ENCODE measurements at places on chromosomes 2 and 18.

- DNase-seq: no peak
Measured at GRCh38 chr2:24642351-24642750, 150.8 kb downstream of the PTRHD1 start.

DNA sequence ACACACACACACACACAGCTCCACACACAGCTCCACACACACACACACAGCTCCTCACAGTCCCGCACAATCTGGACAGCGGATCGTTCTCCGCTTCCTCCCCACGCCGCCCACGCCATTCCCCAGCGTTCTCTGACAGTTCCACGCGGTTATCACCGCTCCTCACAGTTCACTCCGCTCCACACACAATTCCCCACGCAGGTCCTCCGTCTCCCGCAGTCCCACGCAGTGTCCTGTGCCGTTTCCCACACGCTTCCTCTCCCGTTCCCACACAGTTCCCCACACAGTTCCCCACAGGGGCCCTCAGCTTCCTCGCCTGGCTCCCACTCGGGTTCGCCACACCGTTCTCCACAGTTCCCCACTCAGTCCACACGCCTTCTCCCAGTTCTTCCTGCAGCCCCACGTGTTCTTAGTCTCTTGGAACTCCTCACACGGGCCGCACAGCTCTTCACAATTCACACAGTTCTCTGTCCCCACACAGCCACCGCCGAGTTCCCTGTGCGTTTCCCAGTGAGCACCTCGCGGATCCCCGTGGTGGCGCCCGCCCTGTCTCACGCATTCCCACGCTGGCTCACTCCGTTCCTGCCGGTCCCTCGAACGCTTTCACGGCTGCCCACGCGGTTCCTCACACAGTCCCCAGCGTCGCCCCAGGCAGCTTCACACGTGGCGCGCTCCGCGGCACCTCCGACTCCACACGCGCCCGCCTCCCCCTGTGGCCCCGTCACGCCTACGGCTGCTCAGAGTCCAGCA lies 38.4 kb downstream of the KIF1A start:
- no peak for DNase-seq

DNA sequence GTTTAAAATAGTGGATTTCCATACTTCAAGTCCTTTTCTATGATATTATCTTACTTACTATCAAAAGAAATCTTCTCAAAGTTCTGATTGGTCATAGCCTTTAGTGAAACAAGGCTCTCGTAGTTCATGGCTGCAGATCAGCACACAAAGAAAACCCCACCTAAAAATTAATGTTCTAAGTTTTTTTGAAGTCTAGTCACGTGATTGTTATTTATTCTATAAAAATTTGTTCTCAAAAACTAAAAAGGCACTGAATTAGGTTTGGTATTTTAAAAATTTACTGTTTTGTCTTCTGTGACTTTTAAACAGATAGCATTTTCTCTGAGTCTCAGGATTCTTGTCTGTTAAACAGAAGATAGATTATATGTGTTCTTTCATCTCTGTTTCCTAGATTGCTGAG lies 122.4 kb downstream of the KCNH7 start:
- no peak for DNase-seq

- no peak for DNase-seq
Measured at GRCh38 chr2:112915300-112916144, 4.6 kb downstream of the IL37 start.

DNA sequence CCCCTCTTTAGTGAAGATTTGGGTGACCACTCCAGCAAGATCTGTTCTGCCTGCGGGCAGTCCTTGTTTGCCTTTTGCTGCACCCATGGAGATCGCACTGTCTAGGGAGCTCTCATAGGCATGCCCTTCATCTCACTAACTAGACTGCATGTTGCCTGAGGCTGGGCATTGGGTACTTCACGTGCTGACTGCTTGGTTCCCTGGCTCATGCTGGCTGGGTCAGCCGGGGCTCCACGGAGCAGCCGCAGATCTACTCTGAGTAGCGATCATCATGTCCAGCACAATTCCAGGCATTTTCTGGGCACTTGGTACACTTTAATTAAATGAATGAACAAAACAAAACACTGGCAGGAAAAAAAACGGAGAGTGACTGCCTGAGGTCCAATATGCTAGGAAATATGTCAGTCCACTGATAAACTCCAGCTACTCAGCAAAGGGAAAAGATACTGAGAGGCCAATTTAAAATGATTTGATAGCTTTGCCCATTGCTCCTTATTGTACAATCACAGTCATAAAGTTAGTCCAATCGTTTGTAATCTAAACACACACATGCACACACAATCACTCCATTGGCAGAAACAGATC lies 220.3 kb downstream of the C1D start:
- DNase-seq: no peak

DNA sequence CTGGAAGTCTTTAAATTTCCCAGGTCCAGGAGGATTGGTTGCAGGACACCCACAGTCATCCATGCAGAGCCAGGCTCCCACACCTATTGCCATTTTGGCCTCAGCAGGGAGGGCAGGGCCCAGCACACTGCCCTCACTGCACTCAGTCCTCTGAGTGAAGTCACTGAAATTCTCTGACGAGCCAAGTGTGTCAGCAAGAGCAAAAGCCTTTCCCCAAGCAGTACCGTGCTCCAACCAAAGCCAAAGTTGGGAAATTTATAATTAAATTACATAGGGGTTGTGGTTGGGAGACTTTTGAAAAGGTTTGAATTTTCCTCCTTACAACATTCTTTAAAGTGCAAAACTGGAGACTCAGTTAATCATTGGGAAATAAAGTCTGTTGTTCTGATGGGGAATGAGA lies 98.5 kb upstream of the CD226 start:
- no peak for DNase-seq

DNA sequence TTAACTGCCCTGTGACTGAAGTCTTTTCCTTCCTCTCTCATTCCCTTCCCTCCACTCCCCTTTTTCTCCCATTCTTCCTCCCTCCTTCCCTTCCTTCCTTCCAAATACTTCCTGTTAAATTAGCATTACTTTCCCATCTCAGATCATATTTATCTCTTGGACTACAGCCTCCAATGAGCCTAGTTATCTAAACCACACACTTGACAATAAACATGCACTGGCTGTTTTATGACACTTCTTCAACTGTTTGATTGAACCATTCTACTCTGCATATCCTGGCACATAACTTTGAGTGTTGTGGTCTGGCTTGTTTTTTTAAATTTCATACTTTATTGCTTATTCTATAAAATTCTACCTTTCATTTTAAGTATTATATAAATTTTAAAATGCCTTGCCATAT lies 1860.8 kb upstream of the LRRTM1 start:
- no peak for DNase-seq

GRCh38 chr2:88227446-88227845 lies 57.3 kb downstream of the THNSL2 start:
- DNase-seq: no peak

DNA sequence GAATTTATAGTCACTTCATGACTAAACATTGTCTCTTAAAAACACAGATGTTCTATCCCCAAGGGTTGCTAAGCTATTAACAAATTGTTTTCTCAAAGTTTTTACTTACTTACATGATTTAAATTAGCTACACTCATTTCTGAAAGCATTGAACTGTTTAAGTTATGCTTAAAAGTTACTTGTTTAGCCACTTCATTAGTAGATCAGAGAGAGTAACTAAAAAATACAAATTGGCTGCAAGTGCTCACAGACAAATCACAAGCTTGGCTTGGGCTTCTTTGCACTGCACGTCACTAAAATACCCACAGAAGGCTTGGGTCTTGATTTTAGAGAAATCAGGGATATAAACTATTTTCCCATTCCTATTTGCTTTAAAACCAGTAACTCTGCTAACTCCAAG lies 114.1 kb upstream of the SMAD7 start:
- no peak for DNase-seq

DNA sequence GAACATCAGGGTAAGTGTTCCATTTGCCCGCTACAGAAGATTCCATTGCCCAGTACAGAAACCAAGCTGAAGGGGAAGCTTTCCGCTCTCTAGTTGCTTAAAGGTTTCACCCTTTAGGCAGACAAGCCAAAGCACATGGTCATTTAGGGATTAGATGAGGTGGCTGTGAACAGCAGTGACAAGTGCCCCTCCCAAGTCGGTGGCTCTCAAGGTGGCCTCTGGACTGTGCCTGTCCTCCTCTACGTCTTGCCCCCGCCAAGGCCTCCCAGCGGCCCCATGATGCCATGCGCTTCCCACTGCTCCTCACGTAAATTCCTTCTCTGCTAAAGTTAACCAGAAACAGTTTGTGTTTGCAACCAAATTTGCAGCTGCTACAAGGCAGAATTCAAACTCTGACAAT lies 24.2 kb upstream of the PTPN4 start:
- DNase-seq: no peak

GRCh38 chr2:66851449-66851872 lies 416.5 kb downstream of the MEIS1 start:
- DNase-seq: no peak

- DNase-seq: no peak
Measured at GRCh38 chr2:219457784-219458369, 23.2 kb downstream of the SPEG start.

GRCh38 chr18:23136326-23137096 lies 1.2 kb downstream of the CABLES1 start:
- no peak for DNase-seq

GRCh38 chr2:194709840-194710239 lies 947.2 kb upstream of the SLC39A10 start:
- DNase-seq: no peak

- DNase-seq: no peak
Measured at GRCh38 chr18:31247574-31248199, 70.3 kb upstream of the DSG1 start.

DNA sequence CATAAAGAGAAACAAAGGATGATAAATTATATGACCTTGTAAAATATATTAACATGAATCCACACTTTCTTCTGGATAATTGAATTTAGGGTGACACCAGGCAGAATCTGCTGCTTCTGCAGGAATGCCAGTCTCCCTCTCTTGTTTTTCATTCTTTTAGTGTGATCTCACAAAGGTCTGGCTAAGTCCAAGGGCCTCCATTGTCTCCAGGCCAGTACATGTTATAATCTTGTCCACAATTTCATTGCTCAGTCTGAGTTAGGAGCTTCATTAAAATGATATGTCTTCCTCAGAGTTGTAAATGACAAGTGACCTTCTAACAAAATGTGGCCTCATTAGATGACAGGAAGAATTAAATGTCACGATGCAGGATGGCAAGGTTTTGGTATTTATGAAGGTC lies 110.2 kb downstream of the APOB start:
- DNase-seq: no peak

- DNase-seq: no peak
Measured at GRCh38 chr18:45962866-45963265, 4.3 kb downstream of the EPG5 start.

DNA sequence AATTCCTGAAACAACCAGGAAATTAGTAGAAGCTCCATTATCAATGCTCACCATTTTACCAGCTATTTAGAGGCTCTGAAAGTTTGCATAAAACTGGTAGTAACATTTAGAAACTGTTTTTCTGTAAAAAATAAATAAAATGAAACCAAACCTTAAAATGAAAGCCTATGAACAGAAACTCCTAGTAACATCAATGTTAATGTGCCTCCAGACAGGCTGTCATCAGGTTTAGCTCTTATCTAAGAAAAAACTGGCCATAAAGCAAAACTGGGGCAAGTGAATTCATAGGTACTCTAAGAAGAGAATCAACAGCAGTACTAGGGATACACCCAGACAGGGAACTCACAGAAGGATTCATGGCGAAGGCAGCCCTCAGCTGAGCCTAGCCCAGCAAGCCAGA lies 8.0 kb downstream of the E2F6 start:
- DNase-seq: no peak

DNA sequence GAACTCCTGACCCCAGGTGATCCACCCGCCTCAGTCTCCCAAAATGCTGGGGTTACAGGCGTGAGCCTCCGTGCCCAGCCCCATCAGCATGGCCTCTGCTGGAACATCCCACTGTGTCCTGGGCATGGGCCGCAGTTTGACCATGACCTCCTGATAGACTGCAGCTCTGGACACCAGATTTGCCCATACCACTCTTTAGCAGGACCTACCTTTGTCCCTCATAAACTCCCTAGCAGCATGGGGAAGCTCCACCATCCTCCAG lies 92.6 kb downstream of the MYCN start:
- no peak for DNase-seq

DNA sequence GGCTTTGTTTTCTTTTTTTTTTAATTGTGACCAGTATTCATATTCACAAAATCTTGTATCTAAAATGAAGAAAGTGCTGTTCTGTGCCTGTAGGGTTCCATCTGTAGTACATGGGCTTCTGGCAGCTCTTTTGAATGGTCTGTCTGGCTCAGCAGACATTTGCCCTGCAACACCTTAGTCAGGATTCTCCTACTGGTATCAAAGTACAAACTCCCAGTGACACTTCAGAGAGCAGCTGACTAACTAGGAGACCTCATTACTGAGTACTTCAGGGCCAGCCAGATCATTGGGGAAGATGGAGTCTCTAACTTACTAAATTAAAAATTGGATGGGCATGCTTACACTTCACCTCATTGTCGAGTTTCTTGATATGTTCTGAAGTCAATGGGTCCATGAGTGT lies 39.7 kb downstream of the GRHL1 start:
- DNase-seq: no peak
